Activated T-cell treated with anti-CD3 and anti-CD28 coated beads, Interleukin-2, amount 50 U/mL, for 24 hours (primary cell): ENCODE measurements at places on chromosomes 12 and 14.
A peak's percentile ranks its signal among the peaks of the same experiment; 100 is the strongest.

GRCh38 chr14:74240794-74241651, 1.8 kb downstream of the VSX2 start:
- H3K4me3 ChIP-seq: peak overlapping the region; percentile 60
- H3K27me3 ChIP-seq: peaks cover 89% of the 10 kb centered on the region
- peaks cover 19% of the 10 kb centered on the region for H3K4me1 ChIP-seq

DNA sequence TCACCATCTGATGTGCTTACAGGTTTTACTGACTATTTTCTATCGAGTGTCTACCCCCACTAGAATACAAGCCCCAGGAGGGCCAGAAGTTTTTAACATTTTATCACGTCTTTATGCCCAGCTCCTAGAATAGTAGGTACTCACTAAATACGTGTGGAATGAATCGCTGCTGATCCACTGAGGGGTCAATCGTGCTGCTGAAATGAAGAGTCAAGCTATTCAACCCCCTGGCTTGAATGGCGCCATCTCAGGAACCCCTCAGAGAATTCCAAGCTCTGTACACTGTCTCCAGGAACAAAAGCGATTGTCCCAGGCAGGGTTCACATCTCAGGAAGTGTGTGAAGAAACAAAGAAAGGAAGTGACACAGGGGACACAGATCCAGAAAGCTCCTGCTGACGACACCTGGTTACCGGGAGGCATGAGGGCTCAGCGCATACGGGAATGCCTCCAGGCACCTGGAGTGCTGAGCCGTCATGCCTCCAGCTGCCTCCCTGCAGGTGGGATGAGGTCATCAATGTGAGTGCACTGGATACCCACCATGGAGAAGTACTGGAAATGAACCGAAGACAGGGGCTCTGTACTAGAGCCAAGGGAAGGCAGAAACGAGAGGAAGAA, 45.6 kb downstream of the PITPNM2 start:
- no peak for DNase-seq
- peaks cover 5% of the 10 kb centered on the region for H3K36me3 ChIP-seq
- H3K27ac ChIP-seq: peak overlapping the region; percentile 93
- no peaks in the 10 kb centered on the region for H3K27me3 ChIP-seq
- H3K4me3 ChIP-seq: no peak overlapping the region

GRCh38 chr12:12010277-12011039, 60.3 kb upstream of the BCL2L14 start:
- peak overlapping the region; percentile 99 for H3K27ac ChIP-seq
- DNase-seq: peak; percentile 82
- H3K4me1 ChIP-seq: peaks cover 91% of the 10 kb centered on the region
- no peaks in the 10 kb centered on the region for H3K27me3 ChIP-seq

GRCh38 chr14:33068626-33069025, 129.9 kb downstream of the NPAS3 start:
- no peaks in the 10 kb centered on the region for H3K36me3 ChIP-seq
- H3K27me3 ChIP-seq: no peaks in the 10 kb centered on the region
- no peaks in the 10 kb centered on the region for H3K4me1 ChIP-seq
- no peak overlapping the region for H3K27ac ChIP-seq

- H3K27me3 ChIP-seq: peaks cover 7% of the 10 kb centered on the region
- H3K27ac ChIP-seq: no peak overlapping the region
- no peaks in the 10 kb centered on the region for H3K4me1 ChIP-seq
- H3K36me3 ChIP-seq: no peaks in the 10 kb centered on the region
- no peak overlapping the region for H3K4me3 ChIP-seq
- no peak for DNase-seq
Measured at GRCh38 chr14:74314576-74314975, 11.8 kb upstream of the ABCD4 start.

GRCh38 chr12:114684098-114684869, at the start of gene TBX3:
Gene TBX3 (minus strand): TSS chr12:114684175. CDS start chr12:114683200, 975 bp downstream.
- H3K36me3 ChIP-seq: no peaks in the 10 kb centered on the region
- peak; percentile 54 for DNase-seq
- H3K27ac ChIP-seq: peak within 1 kb of the TSS; percentile 44
- peaks cover 96% of the 10 kb centered on the region for H3K27me3 ChIP-seq

GRCh38 chr14:105856676-105857219, 330.4 kb downstream of the TMEM121 start:
- peaks cover 46% of the 10 kb centered on the region for H3K4me1 ChIP-seq
- DNase-seq: peak; percentile 30
- H3K27ac ChIP-seq: peak overlapping the region; percentile 50
- H3K36me3 ChIP-seq: peaks cover 13% of the 10 kb centered on the region

- no peak overlapping the region for H3K27ac ChIP-seq
- no peaks in the 10 kb centered on the region for H3K4me1 ChIP-seq
- H3K36me3 ChIP-seq: no peaks in the 10 kb centered on the region
- no peak for DNase-seq
- no peak overlapping the region for H3K4me3 ChIP-seq
Measured at GRCh38 chr14:36449903-36450302, 70.1 kb downstream of the NKX2-1 start.

DNA sequence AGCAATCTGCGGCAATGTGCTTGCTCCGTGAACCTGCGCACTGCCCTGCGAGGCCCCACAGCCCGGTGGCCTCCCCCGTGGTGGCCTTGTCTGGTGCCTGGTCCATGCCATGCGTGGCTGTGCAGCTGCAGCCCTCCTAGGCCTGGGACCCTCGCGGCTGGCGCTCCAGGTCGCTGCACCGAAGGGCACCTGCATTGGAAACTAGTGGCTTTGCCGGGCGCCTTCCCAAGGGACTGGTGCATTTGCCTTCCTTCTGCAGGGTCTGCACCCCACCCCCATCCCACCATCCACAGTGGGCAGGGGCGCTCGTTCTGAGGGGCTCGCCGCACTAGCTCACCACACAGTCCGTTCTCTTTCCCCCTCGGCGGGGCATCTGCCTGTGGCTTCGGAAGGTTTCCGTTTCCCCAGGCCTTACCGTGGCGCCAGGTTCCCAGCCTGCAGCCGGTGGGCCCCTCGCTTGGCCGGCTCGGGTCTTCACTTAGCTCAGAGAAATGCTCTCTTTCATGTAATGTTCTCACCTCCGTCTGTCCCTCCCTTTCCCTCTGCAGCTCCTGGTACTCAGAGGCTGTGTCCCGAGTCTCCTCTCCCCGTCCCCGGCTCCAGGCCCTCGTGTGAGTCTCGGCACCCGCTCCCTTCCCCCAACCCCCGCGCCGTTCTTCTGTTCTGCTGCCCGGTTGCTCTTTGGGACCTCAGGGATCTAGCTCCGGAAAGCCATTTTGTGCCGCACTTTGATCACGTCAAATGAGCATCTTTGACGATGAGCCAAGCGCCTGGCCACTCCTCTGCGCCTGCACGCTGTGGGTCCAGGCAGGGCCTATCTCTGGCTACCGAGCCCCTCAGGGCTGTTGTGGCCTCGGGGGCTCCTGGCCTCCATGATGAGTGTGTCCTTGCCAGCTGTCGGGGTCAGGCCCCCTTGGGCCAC, 31.9 kb downstream of the JAG2 start:
- DNase-seq: no peak
- no peaks in the 10 kb centered on the region for H3K4me1 ChIP-seq
- H3K27ac ChIP-seq: no peak overlapping the region
- peaks cover 4% of the 10 kb centered on the region for H3K27me3 ChIP-seq
- no peaks in the 10 kb centered on the region for H3K36me3 ChIP-seq

DNA sequence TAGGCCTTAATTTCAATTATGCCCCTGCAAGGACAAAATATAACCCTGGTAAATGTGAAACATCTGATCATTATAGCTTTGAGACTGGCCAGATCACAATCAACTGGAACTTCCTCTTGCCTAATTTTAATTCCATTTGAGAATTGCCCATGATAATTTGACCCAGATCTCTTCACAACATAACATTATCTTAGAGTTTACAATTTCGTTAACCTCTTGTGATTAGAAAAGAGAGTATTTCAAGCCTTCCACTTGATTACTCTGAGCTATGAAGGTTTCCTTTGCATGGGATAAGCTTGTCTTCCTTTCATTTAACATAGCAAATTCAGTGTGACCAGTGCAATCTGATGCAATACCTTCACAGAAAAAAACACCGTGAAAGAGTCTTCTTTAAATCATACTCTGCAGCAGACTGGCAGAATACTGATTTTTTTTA, 143.6 kb downstream of the DUSP6 start:
- no peaks in the 10 kb centered on the region for H3K27me3 ChIP-seq
- H3K4me1 ChIP-seq: peaks cover 23% of the 10 kb centered on the region
- H3K27ac ChIP-seq: no peak overlapping the region
- DNase-seq: no peak
- H3K4me3 ChIP-seq: no peak overlapping the region

- H3K27me3 ChIP-seq: no peaks in the 10 kb centered on the region
- no peak overlapping the region for H3K4me3 ChIP-seq
- no peaks in the 10 kb centered on the region for H3K36me3 ChIP-seq
- peaks cover 2% of the 10 kb centered on the region for H3K4me1 ChIP-seq
- no peak for DNase-seq
Measured at GRCh38 chr14:24060984-24061913, 9.4 kb downstream of the CARMIL3 start.

- no peaks in the 10 kb centered on the region for H3K27me3 ChIP-seq
- no peak overlapping the region for H3K27ac ChIP-seq
- peaks cover 74% of the 10 kb centered on the region for H3K36me3 ChIP-seq
- peaks cover 28% of the 10 kb centered on the region for H3K4me1 ChIP-seq
- H3K4me3 ChIP-seq: no peak overlapping the region
Measured at GRCh38 chr12:69388371-69388770, 28.8 kb downstream of the YEATS4 start.

DNA sequence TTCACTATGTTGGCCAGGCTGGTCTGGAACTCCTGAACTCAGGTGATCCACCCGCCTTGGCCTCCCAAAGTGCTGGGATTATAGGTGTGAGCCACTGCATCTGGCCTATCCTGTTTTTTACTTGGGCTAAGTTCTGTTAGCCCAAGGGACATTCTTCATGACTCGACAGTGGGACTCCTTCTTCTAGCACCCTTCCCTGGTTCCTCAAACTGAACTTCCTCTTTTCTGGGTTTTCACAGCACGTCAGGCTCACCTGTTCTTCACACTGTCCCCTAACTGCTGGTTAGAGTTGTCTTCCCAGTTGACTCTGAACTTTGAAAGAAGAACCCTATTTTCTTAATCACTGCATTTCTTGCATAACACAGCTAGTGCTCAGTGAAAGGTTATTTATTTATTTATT, 22.5 kb downstream of the CABP1 start:
- no peak for DNase-seq
- no peaks in the 10 kb centered on the region for H3K27me3 ChIP-seq
- no peak overlapping the region for H3K4me3 ChIP-seq
- no peaks in the 10 kb centered on the region for H3K36me3 ChIP-seq

DNA sequence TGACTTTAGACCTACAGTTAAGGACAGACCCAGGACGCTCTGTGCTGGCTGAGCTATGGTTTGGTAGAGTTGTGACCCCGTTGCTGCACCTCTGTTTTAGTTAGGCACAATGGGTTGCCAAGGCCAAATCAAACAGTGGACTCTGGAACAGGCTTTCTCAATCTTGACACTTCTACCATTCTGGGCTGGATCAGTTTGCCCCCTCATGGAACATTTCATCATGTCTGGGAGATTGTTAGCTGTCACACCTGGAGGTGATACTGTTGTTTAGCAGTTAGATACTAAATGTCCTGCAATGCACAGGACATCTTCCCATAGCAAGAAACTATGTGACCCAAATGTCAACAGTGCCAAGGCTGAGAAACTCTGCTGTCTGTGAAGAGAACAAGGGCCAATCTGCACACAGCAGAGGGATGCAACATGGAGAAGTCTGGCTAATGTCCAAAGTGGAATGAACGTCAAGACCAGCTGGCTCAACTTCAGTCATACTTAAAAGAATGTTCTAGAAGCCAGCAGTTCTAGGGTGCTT, 65.6 kb upstream of the DICER1 start:
- H3K4me1 ChIP-seq: no peaks in the 10 kb centered on the region
- H3K4me3 ChIP-seq: no peak overlapping the region
- no peak overlapping the region for H3K27ac ChIP-seq
- H3K27me3 ChIP-seq: no peaks in the 10 kb centered on the region
- H3K36me3 ChIP-seq: no peaks in the 10 kb centered on the region

GRCh38 chr14:53384536-53384935, 231.4 kb upstream of the DDHD1 start:
- H3K27ac ChIP-seq: no peak overlapping the region
- no peak for DNase-seq
- no peak overlapping the region for H3K4me3 ChIP-seq
- peaks cover 2% of the 10 kb centered on the region for H3K27me3 ChIP-seq
- H3K36me3 ChIP-seq: no peaks in the 10 kb centered on the region

GRCh38 chr12:54000116-54001114, at the start of gene HOXC9:
Gene HOXC9 (plus strand): TSS chr12:54000161. CDS start chr12:54000189, 28 bp downstream.
- H3K4me1 ChIP-seq: peaks cover 34% of the 10 kb centered on the region
- no peak for DNase-seq
- H3K27me3 ChIP-seq: peaks cover 100% of the 10 kb centered on the region
- H3K27ac ChIP-seq: no peak within 1 kb of the TSS
- peak within 1 kb of the TSS; percentile 53 for H3K4me3 ChIP-seq

GRCh38 chr12:22530-23201, 43.9 kb upstream of the IQSEC3 start:
- no peaks in the 10 kb centered on the region for H3K27me3 ChIP-seq
- H3K27ac ChIP-seq: peak overlapping the region; percentile 62
- H3K4me1 ChIP-seq: peaks cover 21% of the 10 kb centered on the region
- DNase-seq: no peak

DNA sequence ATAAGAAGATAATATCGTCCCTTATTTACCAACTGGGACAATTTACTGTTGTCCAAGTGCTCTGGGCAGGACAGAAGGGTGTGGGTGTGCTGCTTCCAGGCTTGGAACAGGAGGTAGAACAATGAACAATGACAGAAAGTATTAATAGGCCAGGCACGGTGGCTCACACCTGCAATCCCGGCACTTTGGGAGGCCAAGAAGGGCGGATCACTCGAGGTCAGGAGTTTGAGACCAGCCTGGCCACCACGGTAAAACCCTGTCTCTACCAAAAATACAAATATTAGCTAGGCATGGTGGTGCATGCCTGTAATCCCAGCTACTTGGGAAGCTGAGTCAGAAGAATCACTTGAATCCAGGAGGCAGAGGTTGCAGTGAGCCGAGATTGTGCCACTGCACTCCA, 2.5 kb downstream of the IFI27 start:
- H3K36me3 ChIP-seq: no peaks in the 10 kb centered on the region
- H3K4me3 ChIP-seq: no peak overlapping the region
- no peak for DNase-seq
- H3K4me1 ChIP-seq: no peaks in the 10 kb centered on the region
- H3K27ac ChIP-seq: no peak overlapping the region

- no peak overlapping the region for H3K4me3 ChIP-seq
- no peak for DNase-seq
- no peaks in the 10 kb centered on the region for H3K36me3 ChIP-seq
- H3K27ac ChIP-seq: no peak overlapping the region
- H3K27me3 ChIP-seq: no peaks in the 10 kb centered on the region
- H3K4me1 ChIP-seq: no peaks in the 10 kb centered on the region
Measured at GRCh38 chr14:90714811-90715210, 101.4 kb downstream of the TTC7B start.

DNA sequence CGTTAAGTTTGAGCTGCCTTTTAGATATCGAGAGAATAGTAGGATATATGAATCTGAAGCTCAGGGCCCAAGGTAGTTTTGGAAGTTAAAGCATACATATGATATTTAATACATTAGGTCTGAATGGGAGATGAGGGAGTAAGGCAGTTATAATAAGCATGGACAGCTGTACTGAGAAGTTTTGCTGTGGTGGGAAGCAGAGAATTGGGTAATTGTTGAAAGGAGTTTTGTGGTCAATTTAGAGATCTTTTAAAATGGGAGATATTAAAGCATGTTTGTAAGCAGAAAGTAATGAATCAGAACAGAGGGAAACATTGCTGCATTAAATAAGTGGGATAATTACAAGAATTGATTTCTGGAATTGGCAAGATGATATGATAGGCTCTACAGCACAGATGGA, 21.3 kb downstream of the TBK1 start:
- H3K27me3 ChIP-seq: no peaks in the 10 kb centered on the region
- H3K36me3 ChIP-seq: peaks cover 86% of the 10 kb centered on the region
- no peak for DNase-seq

GRCh38 chr14:49583629-49584028, 2.6 kb downstream of the RPS29 start:
- no peak for DNase-seq
- peaks cover 58% of the 10 kb centered on the region for H3K4me1 ChIP-seq
- H3K36me3 ChIP-seq: peaks cover 67% of the 10 kb centered on the region
- H3K27me3 ChIP-seq: peaks cover 4% of the 10 kb centered on the region
- peak overlapping the region; percentile 92 for H3K4me3 ChIP-seq
